NCI-H774 (cell line): ENCODE measurements at places on chromosomes 2 and 18.

GRCh38 chr2:166337932-166338331 is 37.8 kb downstream of the SCN9A start:
- DNase-seq = no peak

- no peak for DNase-seq
These were observed 53.8 kb downstream of the GULP1 start for GRCh38 chr2:188345426-188345825.

- no peak for DNase-seq
These were observed 17.3 kb downstream of the ADRA2B start for GRCh38 chr2:96098900-96099590.

DNA sequence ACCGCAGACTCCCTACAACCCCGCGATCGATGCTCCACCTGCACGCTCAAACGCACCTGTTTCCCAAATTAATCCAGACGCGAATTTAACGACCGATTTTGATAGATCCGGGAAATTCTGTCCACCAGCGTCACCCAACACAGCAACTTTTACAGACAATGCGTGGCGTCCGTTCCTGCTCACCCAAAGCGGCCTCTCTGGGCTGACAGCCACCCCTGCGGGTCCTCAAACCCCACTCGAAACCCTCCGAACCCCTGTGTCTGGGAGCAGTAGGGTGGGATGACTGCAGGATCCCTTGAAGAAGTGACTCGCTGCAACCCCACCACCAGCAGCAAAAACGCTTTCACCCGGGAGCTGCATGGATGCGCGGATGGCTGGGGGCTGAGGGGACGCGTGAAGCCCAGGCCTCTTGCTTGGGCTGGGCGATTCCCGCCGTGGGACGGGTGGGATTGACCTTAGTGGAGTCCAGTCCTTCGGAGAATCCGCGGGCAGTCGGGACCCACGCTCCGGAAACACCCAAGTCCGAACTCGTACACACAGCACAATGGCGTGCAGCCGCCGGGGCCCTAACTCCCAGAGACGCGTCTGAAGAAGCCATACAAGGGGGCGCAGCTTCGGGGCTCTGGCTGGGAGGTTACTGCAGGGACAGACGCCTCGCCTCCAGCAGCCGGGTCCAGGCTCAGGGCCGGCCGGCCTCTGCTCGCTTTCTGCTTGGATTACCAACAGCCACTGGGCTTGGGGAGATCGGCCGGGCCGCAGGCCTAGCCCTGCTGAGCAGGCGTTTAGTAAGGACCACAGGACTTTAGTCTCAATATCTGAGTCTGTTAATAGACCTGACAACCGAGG is 31.1 kb upstream of the ATP6V1B1 start:
- no peak for DNase-seq
